Mucosa of gallbladder (tissue), 1 donor: ENCODE measurements at places on chromosomes 2 and 18. TPM values are rescaled to one million over a fixed set of nuclear protein-coding genes. Genes with fewer than 3 reads are reported as not detected.

The SLC8A1 gene
- 82.9 TPM for total RNA-seq

The METTL8 gene
- 11.0 TPM for total RNA-seq

The GPD2 gene
- total RNA-seq, result 35.0 TPM

The AKAIN1 gene
- total RNA-seq, result not detected

The CPS1 gene
- 5.5 TPM for total RNA-seq

The ABCA12 gene
- total RNA-seq, result 0.03 TPM

The CFAP221 gene
- 5.4 TPM for total RNA-seq

The EVX2 gene
- not detected for total RNA-seq

The KCNS3 gene
- 6.5 TPM for total RNA-seq

The GRP gene
- not detected for total RNA-seq

The LHCGR gene
- 0.32 TPM for total RNA-seq

The PLB1 gene
- total RNA-seq, result 7.2 TPM

The G6PC2 gene
- not detected for total RNA-seq

The ANKRD30B gene
- total RNA-seq, result not detected
